CD4-positive, alpha-beta T cell treated with Interleukin-4 for 1 hour (primary cell): ENCODE measurements at places on chromosomes 11 and 22.
A peak's percentile ranks its signal among the peaks of the same experiment; 100 is the strongest.

GRCh38 chr22:35367331-35367886, 13.5 kb upstream of the HMOX1 start:
- DNase-seq, result no peak

DNA sequence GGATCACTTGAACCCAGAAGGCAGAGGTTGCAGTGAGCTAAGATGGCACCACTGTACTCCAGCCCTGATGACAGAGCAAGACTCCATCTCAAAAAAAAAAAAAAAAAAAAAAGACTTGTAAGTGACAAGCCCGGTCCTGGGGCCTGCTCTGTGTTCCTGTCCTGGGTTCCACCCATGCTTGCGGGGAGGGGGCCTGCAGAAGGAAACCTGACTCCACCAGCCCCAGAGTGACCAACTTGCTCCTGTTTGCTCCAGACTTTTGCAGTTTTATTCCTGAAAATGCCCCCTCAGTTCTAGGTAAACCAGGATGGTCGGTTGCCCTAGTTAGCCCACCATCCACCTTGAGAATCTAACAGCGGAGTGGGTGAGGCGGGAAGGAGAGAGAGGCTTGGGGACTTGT, 10.1 kb upstream of the LRP5 start:
- no peak for DNase-seq

DNA sequence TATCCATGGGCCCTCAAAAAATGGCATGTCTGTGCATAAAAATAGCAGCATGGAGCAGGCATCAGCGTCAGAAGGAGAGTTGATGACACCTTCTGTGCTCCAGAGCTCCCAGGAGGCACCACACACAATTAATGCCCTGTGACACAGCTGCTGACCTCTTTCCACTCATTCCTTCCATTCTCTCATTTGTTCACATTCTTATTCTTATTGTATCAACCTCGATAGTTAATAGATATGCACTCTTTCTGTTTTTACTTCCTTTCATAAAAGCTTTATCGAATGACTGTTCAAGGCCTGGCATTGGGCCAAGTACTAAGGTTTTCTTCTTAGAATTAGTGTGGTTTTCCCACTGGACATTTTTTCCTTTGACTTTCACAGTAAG, 266.0 kb upstream of the MTNR1B start:
- DNase-seq, result no peak

- no peak for DNase-seq
Measured at GRCh38 chr22:25451480-25452114, 112.9 kb upstream of the GRK3 start.

GRCh38 chr11:65223011-65223410, 38.8 kb upstream of the POLA2 start:
- DNase-seq, result no peak

DNA sequence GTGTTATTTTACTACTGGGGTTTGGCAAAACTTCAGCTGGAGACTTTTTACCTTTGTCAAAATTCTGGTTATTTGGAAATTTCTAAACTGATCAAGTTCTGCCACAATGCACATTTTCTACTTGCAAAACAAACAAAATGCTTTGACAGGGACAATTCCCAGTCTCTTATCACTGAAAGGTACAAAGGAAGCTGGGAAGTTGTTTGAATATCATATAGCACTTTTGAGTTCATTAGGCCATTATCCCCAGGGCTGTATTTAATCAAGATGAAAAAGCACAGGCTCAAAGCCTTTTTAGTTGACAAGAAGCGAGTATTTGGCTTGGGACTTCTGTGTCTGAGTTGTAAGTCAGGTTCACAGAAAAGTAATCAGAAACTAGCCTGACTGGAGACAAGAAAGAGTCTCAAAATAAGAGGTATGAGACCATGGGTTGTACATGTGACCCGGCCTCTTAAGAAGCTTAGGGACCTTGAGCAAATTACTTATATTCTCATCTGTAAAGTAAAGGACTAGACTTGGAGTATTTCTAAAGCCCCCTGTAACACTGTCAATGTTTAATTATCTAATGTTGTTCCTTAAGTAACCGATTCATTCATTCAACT, 2.9 kb upstream of the HORMAD2 start:
- DNase-seq, result no peak

DNA sequence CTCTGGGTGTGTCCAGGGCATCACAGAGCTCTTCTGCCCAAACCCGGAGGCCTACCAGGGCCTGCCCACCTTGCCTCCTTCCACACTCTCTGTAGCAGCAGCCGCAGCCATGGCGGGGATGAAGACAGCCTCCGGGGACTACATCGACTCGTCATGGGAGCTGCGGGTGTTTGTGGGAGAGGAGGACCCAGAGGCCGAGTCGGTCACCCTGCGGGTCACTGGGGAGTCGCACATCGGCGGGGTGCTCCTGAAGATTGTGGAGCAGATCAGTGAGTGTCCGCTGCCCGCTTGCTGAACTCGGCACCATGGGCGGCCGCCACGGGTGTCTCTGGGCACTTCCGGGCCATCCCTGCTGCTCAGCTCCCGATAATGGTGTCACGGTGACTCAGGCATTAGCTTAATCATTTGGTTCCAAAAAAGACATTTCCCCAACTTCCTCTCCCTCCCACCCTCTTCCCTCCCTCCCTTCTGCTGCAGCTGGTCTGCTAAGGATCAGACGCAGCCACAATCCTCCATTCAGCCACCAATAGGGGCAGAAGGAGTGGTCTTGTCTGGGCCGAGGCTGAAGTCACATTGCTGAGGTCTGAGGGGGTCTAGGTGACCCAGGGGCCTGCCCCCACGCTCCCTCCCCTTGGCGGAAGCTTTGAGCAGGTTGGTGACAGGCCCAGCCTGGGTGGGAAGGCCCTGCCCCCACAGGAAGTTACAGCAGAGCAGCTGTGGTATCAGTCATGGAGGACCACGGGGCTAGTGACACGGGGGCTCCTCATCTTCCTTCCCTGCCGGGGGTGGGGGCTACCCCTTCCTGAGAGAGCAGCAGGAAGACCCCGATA, 950 bp downstream of the FERMT3 start:
- peak; percentile 77 for DNase-seq
